ENCODE measurements at places on chromosomes 12 and 14. TPM values are rescaled to one million over a fixed set of nuclear protein-coding genes. Genes with fewer than 3 reads are reported as not detected.

Gene CLEC2A
- total RNA-seq = not detected

Gene CLEC1B
- not detected for total RNA-seq

DNA sequence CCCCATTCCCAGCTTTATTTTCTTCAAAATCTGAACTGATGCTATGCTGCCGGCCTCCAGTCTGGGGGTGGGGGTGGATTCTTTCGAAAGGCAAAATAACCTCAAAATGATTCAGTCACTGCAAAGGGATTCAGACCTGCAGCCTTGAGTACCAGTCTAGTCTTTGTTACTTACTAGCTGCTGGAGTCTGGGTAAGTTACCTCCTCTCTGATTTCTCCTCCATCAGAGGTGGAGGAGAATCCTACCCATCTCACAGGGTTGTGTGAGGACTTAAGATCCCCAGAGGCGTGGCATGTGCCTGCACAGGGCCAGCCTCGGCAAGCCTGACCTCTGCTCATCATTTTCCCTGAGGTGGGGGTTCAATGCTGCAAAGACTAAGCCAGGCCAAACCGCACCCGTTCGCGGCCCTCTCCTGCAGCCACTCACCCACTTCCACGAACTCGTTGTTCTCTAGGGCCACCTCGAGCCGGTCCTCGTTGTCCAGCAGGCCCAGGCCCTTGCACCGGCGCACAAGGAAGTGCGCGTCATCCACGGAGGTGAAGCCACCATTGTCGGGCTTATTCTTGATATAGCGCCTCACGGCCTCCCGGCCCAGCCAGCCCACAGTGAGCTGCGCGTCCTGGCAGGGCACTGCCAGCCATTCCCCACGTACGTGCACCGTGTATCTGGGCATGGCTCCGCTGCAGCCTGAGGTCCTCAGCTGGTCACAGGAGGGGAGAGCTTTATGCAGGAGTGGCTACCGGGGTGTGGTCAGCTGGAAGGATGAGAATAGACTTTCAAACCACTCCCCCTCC, 709 bp downstream of the HAL start:
- no peak for DNase-seq

DNA sequence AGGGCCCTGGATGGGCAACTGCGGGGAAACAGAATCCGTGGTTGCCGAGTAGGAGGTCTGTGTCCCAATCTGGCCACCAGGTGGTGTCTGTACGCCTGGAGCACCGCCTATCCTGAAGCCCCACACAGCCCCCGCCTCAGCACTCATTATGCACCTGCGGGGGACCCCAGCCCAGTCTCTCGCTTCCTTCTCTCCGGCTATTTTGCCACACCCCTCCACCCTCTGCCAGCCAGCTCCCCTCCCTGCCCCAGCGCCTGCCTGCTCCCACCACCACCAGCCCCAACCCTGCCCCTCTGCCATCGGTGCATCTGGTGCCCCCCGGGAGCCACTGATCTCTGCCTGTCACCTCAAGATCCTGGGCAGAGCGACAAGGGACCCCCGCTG, 2.2 kb upstream of the NXPH4 start:
- DNase-seq = peak; percentile 74

Gene ACOT6
- not detected for total RNA-seq

Gene SLC35E3
- total RNA-seq = 5.3 TPM

DNA sequence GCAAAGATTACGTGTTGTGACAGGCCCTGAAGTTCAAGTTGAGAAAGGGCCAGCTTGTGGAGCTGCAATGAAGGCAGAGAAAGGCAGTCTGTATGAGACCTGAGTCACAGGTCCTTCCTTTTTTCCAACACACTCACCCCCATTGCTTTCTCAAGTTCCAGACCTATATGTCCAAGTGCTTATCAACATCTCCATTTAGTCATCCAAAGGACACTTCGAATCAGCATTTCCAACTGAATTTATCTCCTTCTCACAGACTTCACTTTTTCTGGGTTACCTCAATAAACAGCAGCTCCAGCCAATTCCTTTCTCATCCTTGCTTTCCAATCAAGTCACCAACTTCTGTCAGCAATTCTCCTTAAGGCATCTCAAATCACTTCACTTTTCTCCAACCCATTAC, 56.4 kb upstream of the KIF21A start:
- DNase-seq = no peak

Gene TAS2R10
- not detected for total RNA-seq

GRCh38 chr12:114450515-114451300, 44.8 kb upstream of the TBX5 start:
- no peak for DNase-seq

- DNase-seq = no peak
Observed at GRCh38 chr14:20419419-20419818, 6.1 kb upstream of the TEP1 start.

Gene TMEM229B
- 0.93 TPM for total RNA-seq

- DNase-seq = no peak
Observed at GRCh38 chr14:54550514-54550913, 16.4 kb upstream of the SAMD4A start.

DNA sequence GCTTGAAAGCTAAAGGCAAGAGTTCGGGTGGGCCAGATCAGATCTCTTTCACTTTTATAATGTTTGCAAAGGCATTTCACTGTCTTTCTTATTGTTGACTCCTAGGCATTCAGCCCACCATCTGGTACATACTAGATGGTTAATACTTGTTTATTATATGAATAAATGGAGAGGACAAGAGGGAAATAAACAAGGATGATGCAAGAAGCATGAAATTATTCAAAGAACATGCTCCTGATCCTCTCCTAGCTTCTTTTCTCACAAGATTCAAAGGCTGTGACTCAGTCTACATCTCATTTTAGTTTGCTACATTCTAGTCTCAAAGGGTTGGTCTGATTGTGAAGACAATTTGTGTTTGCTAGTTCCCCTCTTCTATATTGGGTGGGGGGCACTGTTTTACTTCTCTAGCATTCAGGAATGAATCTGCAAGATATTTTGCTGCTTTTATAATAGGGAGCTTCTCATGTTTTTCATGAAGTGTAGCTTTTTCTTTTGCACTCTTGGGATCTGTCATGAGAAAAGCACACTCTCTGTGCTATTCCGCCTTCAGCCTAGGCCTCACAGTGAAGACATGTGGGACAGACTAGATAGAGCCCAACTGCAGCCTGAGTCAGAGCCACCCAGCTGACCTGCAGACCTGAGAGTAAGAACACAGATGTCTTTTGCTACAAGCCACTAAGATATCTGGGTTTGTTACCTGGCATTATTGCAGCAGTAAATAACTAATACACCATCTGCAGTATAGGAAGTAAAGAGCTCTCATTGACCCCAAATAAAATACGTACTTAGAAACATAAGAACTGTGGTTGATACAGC, 65.7 kb downstream of the PTHLH start:
- no peak for DNase-seq

DNA sequence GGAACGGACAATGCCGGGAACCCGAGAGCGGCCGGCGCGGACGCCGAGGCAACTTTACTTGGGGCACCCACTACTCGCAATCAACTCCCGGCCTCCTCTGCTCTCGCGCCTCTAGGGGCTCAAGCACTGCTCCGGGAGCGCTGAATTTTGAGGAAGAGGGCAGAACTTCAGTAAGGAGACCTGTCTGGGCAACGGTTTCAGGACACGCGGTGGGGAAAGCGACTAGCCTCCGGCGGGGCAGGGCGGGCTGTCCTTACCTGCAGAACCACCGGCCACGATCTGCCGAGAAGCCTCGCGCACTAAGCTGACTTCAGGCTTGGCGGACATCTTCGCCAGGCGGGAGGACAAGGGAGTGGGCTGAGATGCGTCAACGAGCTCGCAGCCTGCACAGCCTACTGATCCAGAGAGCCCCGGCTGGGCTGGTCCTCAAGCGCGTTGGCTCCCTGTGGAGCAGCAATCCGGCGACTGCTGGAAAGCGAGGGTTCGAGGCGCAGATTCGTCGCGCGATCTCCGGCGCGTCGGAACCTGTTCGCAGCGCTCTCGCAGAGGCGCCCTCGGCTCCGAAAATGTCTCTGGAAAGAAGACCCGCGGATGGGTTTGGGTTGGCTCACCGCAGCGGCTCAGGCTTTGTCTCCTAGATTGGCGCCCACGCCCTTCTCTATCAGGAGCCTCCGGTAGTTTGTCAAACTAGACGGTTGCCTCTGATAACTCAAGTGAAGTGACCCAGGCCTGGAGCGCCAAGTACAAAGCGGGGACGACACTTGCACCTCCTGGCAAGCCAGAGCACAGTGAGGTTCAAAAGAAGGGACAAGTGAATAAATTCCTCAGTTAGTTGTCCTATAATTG, at the start of gene SLC25A21:
Gene SLC25A21, minus strand, starts transcription at position 583 of the 846 bp plus-strand sequence.
- DNase-seq = no peak

- DNase-seq = no peak
Observed at GRCh38 chr12:100077367-100077766, 65.3 kb downstream of the BLTP3B start.

DNA sequence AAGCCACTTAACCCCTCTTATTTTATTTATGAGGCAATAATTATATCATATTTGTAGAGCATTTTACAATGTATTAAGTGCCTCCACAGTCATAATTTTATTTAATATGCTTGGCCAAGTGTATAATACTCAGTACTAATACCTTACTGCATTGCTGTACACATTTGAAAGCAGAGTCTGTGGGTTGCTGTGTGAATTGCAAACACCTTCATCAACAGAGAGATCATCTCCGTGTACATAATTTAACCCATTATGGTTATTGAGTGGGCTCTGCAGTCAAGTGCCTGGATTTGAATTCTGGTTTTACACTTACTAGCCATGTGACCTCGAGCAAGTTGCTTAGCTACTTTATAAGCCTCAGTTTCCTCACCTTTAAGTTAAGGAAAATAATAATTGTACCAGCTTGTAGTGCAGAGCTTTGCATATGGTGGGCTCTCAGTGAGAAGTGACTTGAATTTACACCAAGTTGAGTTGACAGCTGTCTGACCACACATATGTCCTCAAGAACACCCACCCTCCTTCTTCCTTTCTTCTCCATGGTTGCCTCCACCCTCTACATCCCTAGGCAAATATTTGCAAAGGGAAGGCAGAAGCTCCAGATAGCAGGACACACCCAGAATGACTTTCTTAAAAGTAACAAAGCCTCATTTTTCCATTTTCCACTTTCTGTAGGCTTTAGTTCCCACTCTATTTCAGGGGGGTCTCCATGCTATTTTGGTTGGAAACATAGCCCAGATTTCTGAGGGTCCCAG, 12.3 kb downstream of the CRACR2A start:
- DNase-seq = no peak

DNA sequence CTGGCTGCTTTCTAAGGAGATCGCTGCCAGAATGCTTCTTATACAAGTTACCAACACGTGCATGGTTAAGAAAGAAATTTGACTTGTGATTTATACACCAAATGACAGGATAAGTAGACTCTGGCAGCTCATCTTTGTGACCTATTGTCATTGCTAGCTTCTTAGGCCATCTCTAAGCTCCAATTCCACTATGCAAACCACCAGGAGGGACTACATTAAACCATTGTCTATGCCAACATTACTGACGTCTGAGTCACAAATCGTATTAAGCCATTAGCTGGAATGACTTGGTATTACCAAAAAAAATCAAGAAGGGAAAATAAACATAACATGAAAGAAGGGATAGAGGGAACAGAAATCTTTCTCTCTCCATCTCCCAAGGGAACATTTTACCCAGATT, 15.8 kb upstream of the VPS33A start:
- no peak for DNase-seq

DNA sequence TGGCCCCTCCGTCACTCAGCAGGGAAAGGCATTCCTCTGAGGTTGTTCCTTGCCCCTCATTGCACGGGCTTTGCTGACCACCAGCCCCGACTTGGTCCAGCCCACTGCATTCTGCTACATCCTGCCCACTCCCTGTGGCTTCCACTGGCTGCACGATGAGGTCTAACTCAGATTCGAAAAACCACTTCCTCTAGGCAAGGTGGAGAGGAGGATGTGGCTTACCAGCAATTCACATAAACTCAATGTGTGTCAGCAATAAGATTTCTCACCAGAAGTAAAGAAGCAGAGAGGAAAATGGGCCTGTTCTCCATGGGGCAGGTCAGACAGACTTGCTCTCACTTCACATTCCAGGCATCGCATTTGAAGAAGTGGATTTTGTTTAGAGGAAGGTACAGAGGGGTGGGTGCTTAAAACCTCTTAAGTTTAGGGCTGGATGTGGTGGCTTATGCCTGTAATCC, 14.7 kb downstream of the GPR68 start:
- DNase-seq = peak; percentile 63
